Lung (tissue), 17 donors: ENCODE measurements at places on chromosomes 2 and 18. TPM values are rescaled to one million over a fixed set of nuclear protein-coding genes. Genes with fewer than 3 reads are reported as not detected.

Gene POLR1A
- total RNA-seq, result 39.1 TPM

Gene CREG2
- 0.67 TPM for total RNA-seq

DNA sequence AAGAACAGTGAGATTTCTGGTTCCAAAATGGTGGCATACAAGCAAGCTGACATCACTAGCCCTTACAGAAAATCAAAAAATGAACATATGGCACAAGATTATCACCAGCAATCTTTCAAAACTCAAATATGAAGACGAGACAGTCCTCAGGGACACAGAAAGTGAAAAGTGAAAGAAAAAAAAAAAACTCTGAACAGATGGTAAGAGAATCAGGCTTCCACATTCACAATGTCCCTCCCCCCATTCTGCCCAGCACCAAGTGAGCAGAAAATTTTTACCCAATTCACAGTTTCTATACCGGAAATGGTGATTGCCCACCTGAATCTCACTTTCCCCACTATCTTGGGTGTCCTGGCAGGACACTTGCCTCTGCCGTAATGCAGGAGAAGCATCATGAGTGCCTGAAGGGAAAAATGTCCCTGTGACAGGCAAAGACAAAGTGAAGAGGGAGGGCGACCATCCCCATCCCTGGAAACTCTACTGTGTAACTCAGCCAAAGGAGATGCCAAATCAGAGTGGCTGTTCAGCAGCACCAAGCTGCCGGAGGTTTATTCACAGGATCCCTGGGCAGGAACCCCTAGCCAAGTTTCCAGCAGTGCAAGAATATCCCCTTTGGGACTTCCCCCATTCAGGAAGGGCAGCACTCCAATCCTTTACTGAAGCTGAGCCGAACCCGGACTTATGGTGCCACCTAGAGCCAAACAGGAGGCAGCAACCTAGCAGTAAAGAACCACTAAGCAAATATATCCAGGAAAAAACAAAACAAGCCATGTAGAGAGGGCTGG, 312.2 kb downstream of the LRATD1 start:
- no peaks in the 10 kb centered on the region for H3K27me3 ChIP-seq
- no peak for DNase-seq
- H3K36me3 ChIP-seq, result no peaks in the 10 kb centered on the region
- H3K27ac ChIP-seq, result no peak overlapping the region

- H3K27me3 ChIP-seq, result no peaks in the 10 kb centered on the region
- H3K4me1 ChIP-seq, result no peaks in the 10 kb centered on the region
- no peak overlapping the region for H3K27ac ChIP-seq
- H3K4me3 ChIP-seq, result no peak overlapping the region
- DNase-seq, result no peak
These were observed 626.7 kb downstream of the GALR1 start for GRCh38 chr18:77876319-77876865.

Gene MEX3C
- 20.0 TPM for total RNA-seq

Gene GCG
- not detected for total RNA-seq

Gene SPAST
- 12.8 TPM for total RNA-seq

Gene PRR30
- total RNA-seq, result not detected

- H3K27me3 ChIP-seq, result no peaks in the 10 kb centered on the region
- DNase-seq, result no peak
- no peaks in the 10 kb centered on the region for H3K36me3 ChIP-seq
- H3K27ac ChIP-seq, result no peak overlapping the region
These were observed 390.7 kb downstream of the METTL4 start for GRCh38 chr18:2180586-2180985.

DNA sequence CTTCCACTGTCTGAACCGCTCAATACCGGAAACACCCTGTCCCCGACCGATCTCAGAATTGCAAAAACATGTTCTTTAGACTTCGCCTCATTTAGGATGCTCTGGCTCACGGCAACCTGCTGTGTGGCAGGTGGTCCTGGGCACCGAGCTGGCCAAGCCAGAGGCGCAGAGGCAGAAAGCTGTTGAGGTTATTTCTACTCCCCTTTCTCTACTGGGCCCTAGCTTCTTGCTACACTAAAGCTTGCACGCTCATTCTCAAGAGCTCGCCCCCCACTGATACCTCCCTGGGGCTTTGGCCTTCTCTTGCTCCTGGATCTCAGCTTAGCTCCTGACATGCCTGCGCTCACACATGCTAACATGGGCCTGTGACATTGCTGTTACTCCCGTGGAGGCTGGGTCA, 417.4 kb downstream of the LPIN1 start:
- no peak overlapping the region for H3K27ac ChIP-seq
- H3K36me3 ChIP-seq, result no peaks in the 10 kb centered on the region
- H3K4me1 ChIP-seq, result peaks cover under 1% of the 10 kb centered on the region
- no peak for DNase-seq

Gene FRZB
- total RNA-seq, result 7.4 TPM

DNA sequence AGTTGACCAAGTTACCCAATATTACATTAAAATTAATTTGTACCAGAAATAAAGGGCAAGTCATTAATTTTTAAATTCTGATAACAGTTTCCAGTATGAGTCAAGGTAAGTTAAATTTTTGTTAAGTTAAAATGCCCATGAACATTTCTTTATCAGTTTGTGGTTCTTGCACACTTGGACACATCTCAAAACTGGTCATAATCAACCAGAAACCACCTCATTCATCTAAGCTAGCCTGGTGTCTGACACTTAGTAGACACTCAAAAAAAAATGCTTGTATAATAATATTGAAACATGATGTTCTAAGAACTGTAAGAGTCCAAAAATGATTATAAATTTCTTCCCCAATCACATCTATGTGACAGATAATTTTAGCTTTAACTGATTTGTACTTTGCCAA, 62.4 kb downstream of the SATB2 start:
- no peak for DNase-seq
- H3K27ac ChIP-seq, result no peak overlapping the region
- H3K27me3 ChIP-seq, result no peaks in the 10 kb centered on the region
- H3K4me1 ChIP-seq, result no peaks in the 10 kb centered on the region
- H3K36me3 ChIP-seq, result no peaks in the 10 kb centered on the region

Gene HOXD9
- total RNA-seq, result 0.80 TPM

DNA sequence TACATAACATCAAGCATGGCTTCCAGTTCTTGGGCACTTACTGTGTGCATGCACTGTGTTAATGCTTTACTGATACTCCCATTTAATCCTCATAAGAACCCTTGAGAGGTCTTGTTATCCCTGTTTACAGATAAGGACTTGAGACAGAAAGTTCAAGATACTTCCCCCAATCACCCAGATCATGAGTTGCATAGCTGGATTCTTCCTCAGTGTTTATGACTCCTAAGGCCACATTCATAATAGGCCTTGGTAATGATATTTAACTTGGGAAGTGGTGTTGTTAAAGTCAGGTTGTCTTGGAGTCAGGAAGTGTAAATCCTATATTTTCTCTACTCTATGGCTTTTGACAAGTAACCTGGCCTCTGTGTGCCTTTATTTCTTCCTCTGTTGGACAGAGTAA, 22.7 kb downstream of the NOSTRIN start:
- no peaks in the 10 kb centered on the region for H3K36me3 ChIP-seq
- DNase-seq, result no peak
- H3K4me1 ChIP-seq, result peaks cover 1% of the 10 kb centered on the region
- no peak overlapping the region for H3K27ac ChIP-seq

GRCh38 chr2:67646714-67647333, 249.7 kb downstream of the ETAA1 start:
- DNase-seq, result no peak
- H3K4me3 ChIP-seq, result no peak overlapping the region
- H3K36me3 ChIP-seq, result no peaks in the 10 kb centered on the region
- H3K4me1 ChIP-seq, result peaks cover 51% of the 10 kb centered on the region

Gene CYS1
- total RNA-seq, result 1.0 TPM

- H3K36me3 ChIP-seq, result no peaks in the 10 kb centered on the region
- no peak overlapping the region for H3K27ac ChIP-seq
- H3K4me3 ChIP-seq, result no peak overlapping the region
These were observed 43.5 kb downstream of the ATP6V1C2 start for GRCh38 chr2:10764896-10765295.

DNA sequence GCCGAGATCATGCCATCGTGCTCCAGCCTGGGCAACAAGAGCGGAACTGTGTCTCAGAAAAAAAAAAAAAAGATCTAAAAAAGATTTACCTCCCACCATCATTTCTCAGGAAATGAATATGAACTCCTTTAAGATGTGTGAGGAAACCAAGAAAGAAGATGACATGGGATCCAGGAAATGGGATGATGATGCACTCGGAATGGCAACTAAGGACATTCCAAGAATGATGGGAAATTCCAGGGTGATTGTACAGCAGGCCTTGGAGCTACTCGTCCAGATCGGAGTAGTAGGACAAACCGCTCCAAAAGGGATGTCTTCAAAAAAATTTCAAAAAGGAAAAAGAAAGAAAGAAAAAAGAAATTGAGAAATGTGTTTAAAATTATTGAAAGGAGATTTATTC, 84.9 kb upstream of the PMAIP1 start:
- DNase-seq, result no peak
- H3K36me3 ChIP-seq, result no peaks in the 10 kb centered on the region
- no peak overlapping the region for H3K4me3 ChIP-seq
- no peaks in the 10 kb centered on the region for H3K4me1 ChIP-seq
- no peaks in the 10 kb centered on the region for H3K27me3 ChIP-seq

Gene DCDC2C
- 0.37 TPM for total RNA-seq

Gene AQP12A
- not detected for total RNA-seq

DNA sequence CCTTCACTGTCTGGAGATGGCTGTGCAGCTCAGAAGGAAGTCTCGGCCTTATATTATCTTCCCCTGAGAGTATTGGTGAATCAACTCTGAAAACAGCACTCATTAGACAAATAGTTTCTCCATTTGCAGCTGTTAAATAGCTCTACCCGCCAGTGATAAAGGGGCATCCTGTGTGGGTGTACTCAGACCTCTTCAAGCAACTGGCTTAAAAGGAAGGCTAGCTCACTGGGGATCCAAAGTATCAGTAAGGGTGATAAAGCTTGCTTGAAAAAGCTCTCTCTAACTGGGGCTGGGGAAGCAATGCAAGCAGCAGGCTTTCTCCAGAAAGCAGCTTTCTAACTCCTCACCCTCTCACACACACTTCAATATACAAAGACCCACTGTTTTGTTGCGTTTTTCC, 64.9 kb upstream of the PSMD14 start:
- H3K4me1 ChIP-seq, result no peaks in the 10 kb centered on the region
- H3K4me3 ChIP-seq, result no peak overlapping the region
- peak; percentile 14 for DNase-seq
- no peak overlapping the region for H3K27ac ChIP-seq

DNA sequence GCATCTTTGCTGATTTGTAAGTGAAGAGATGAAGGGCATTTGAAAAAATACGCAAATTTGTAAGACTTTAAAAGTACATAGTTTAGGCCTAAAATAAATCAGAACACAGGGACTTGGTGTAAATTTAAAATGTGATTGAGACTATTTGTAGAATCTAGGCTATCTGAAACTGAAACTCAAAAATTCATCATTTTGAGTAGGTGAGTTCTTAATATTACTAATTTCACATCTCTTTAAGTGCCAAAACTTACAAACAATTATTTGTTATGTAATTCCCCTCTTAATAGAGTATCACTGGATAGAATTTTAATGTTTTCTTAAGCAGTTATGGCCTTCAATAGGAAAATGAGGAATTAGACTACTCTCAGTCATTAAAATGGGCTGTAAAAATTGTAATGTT, 14.0 kb upstream of the HRH4 start:
- no peaks in the 10 kb centered on the region for H3K4me1 ChIP-seq
- DNase-seq, result no peak
- no peak overlapping the region for H3K27ac ChIP-seq
- no peaks in the 10 kb centered on the region for H3K27me3 ChIP-seq
- peaks cover 31% of the 10 kb centered on the region for H3K36me3 ChIP-seq
- no peak overlapping the region for H3K4me3 ChIP-seq

Gene UGT1A1
- total RNA-seq, result not detected

- no peak for DNase-seq
- H3K27me3 ChIP-seq, result no peaks in the 10 kb centered on the region
- no peaks in the 10 kb centered on the region for H3K36me3 ChIP-seq
- no peaks in the 10 kb centered on the region for H3K4me1 ChIP-seq
These were observed 941.2 kb downstream of the SUCLG1 start for GRCh38 chr2:83517727-83518368.

Gene CD207
- total RNA-seq, result 0.11 TPM

GRCh38 chr2:25491966-25492532, 150.3 kb upstream of the DNMT3A start:
- peaks cover 3% of the 10 kb centered on the region for H3K4me1 ChIP-seq
- peak; percentile 57 for DNase-seq
- H3K27ac ChIP-seq, result no peak overlapping the region
- H3K27me3 ChIP-seq, result no peaks in the 10 kb centered on the region

DNA sequence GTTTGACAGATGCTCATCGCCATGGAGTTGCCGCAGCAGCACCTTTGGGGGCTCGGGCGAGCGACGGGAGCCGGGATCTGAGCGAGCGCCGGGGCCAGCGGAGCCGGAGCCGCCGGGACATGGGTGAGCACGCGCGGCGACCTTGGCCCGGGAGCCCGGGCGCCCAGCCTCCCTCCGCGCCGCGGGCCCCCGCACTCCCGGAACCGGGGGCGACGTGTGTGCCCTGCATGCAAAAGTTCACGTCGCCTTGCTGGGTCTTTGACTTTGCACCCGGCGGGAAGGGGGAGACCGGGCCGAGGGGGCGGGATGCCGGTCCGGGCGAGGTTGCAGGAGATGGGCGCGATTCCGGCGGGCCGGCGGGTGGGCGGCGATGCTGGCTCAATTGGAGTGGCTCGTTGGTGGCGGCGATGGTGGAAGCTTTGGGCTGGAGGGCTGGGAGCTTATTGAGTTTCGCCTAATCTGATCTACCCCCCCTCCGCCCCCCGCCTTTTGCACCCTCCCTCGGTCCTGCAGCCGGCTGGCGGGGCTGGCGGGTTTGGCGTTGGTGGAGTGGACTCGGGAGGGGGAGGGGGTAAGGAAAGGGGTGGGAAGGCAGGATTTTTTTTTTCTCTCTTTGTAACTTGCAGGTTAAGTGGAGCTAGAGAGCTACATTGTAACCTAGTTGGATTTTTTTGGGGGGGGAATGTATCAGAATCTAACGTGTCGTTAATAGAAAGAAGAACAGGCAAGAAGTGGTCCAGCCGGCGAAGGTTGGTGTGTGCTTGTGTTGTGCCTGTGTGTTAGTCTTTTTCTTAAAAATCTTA, at the start of gene SETBP1:
Gene SETBP1 (plus strand): TSS at position 616 of the 803 bp plus-strand sequence. CDS start 20,459 bp downstream, outside the sequence.
- H3K36me3 ChIP-seq, result no peaks in the 10 kb centered on the region
- peak within 1 kb of the TSS; percentile 89 for H3K27ac ChIP-seq
- DNase-seq, result peak; percentile 91
- H3K27me3 ChIP-seq, result no peaks in the 10 kb centered on the region
- H3K4me3 ChIP-seq, result peak within 1 kb of the TSS; percentile 79

Gene MRPL19
- total RNA-seq, result 41.7 TPM

GRCh38 chr2:40034801-40035200, 255.7 kb upstream of the THUMPD2 start:
- H3K4me1 ChIP-seq, result no peaks in the 10 kb centered on the region
- no peaks in the 10 kb centered on the region for H3K27me3 ChIP-seq
- DNase-seq, result no peak

Gene ATRAID
- total RNA-seq, result 90.0 TPM
